Stromal cell of bone marrow (primary cell): ENCODE measurements at places on chromosomes 7 and 10.

- no peak for DNase-seq
Observed at GRCh38 chr10:91054325-91054724, 133.4 kb upstream of the ANKRD1 start.

DNA sequence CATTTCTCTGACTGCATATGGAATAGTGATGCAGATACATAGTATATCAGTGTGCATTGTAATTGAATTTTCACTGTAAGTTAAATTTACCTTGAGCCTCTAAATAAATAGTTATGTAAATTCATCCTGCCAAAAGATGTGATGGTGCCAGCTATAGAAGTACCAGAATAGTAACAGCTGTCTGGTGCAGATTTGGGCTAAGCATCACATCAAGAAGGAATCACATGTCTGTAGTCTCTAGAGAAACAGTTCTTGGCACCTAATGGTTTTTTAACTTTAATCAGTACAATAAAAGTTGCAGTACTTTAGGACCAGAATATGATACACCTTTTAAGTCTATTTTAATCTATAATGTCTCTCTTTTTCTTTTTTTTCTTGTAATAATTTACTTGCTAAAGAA, 17.4 kb downstream of the PLEKHA1 start:
- no peak for DNase-seq

DNA sequence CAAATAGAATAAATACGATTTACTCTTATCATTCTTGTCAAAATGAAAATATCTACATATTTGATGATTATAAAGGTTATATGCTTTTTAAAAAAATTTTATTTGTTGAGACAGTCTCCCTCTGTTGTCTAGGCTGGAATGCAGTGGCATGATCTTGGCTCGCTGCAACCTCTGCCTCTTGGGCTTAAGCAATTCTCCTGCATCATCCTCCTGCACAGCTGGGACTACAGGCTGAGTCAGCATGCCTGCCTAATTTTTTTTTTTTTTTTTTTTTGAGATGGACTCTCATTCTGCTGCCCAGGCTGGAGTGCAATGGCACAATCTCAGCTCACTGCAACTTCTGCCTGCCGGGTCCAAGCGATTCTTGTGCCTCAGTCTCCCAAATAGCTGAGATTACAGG, 48.9 kb downstream of the PUS7 start:
- peak; percentile 54 for DNase-seq

- DNase-seq = no peak
Observed at GRCh38 chr10:83725567-83725966, 413.7 kb upstream of the GHITM start.

- no peak for DNase-seq
Observed at GRCh38 chr7:38232502-38233366, 40.7 kb downstream of the TARP start.

GRCh38 chr7:57375783-57376182, 74.2 kb upstream of the ZNF716 start:
- DNase-seq = no peak

- peak; percentile 28 for DNase-seq
Observed at GRCh38 chr10:45581582-45582385, 90.8 kb downstream of the ZFAND4 start.

- no peak for DNase-seq
Observed at GRCh38 chr10:31994926-31995325, 61.3 kb downstream of the KIF5B start.

- no peak for DNase-seq
Observed at GRCh38 chr10:67663449-67664087, 32.4 kb downstream of the CTNNA3 start.

DNA sequence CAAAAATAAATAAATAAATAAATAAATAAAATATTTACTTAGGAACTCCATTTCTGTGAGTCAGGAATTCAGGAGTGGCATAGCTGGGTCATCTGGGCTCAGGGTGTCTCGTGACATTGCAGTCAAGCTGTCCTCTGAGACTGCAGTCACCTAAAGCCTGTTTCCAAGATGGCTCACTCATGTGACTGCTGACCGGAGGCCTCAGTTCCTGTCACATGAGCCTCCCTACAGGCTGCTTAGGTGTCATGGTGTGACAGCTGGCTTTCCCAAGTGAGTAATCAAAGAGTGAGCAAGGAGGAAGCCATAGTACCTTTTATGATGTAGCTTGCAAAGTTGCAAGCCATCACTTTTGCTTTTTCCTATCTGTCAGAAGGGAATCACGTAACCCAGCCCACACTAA, 128.6 kb upstream of the KCTD7 start:
- no peak for DNase-seq

DNA sequence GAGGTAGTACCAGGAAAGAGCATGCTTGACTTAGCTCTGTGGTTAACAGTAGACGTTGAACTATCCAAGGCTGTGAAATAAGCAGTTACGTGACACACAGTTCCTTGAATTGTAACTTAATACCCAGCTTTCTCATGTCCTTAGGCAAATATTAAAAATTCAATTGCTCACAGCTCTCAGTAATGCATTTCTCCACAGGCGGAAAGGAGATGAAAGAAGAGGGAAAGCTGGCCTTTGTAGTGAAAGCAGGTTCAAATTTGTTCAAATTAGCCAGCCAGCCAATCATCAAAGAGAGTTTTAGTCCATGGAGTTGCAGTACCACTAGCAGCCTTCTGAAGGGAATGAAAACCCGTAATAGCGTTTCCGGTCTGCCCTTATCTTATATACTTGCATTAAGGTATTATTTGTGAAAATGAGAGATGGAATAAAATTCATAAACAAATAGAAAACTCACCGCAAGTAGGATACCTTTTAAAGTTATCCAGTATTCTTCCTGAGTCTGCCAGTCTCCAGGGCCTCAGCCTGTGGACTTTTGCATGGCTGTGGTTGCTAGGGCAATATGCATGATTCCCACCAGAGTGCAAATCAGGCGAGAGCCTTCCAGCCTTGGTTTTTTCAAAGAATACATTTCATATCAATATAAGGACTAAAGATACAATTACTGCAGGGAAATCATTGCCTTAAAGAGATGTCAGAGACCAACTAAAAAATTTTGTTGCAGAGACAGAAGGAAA, 795.5 kb downstream of the TNS3 start:
- DNase-seq = peak; percentile 70

DNA sequence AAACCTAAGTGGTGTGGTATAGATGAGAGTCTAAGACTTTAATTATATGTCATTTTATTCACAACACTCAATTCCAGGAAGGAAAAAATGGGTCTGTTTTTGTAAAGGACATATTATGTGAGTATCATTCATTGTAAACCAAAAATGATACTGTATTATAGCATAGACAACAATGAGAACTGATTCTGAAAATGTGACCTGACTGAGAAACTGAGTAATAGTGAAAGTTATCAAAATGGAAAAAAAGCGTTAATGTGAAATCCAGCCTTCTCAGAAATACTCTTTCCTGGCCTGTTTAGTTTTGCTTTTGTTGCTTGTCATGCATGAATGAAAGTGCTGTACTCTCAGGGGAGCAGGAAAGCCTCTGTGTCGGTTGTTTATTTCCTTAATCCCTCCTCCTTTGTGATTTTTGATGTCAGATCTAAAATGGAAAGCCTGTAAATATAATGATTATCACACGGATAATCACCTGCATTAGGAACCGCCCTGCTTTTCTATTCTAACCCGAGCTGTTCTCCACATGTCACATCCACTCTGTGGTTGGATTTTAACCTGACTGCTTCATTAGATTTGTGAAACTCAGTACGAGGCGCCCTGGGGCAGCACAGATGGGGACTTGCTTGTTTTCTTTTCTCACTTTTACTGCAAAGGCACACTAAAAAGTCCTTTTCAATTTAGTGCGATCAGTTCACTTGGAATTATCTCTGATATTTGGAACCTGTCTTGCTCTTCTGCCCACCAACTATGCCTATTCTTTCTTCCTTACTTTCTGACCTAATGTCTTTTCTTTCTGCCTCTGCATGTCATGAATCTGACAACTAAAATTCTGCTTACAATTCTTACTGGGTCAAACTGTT, 240.9 kb upstream of the KAT6B start:
- DNase-seq = peak; percentile 12

- DNase-seq = no peak
Observed at GRCh38 chr7:54066643-54067042, 475.5 kb upstream of the VSTM2A start.

- no peak for DNase-seq
Observed at GRCh38 chr10:120335553-120335952, 121.5 kb upstream of the PLPP4 start.

- no peak for DNase-seq
Observed at GRCh38 chr10:132861884-132862461, 76.0 kb upstream of the NKX6-2 start.

DNA sequence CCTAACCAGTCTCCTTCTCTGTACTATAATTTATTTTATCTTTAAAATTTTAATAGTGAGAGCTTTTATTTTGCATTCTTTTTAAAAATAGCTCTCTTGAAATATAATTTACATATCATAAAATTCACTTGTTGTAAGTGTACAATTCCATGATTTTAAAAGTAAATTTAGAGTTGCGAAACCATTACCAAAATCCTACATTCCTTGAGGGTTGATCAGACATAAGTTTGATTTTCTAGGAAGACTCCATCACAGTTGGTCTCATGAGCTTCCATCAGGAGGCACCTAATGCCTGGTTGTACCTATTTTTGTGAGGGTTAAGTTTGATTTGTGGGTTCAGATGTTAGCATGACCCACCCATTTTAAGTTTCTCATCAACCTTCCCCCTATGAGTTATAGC, 108.1 kb downstream of the BMPER start:
- DNase-seq = no peak

- DNase-seq = no peak
Observed at GRCh38 chr10:120575411-120575810, 118.4 kb downstream of the PLPP4 start.
